Activated CD4-positive, CD25-positive, alpha-beta regulatory T cell treated with anti-CD3 and anti-CD28 coated beads, Interleukin-2, amount 50 U/mL, for 24 hours (primary cell): ENCODE measurements at places on chromosomes 13 and 19.
A peak's percentile ranks its signal among the peaks of the same experiment; 100 is the strongest.

DNA sequence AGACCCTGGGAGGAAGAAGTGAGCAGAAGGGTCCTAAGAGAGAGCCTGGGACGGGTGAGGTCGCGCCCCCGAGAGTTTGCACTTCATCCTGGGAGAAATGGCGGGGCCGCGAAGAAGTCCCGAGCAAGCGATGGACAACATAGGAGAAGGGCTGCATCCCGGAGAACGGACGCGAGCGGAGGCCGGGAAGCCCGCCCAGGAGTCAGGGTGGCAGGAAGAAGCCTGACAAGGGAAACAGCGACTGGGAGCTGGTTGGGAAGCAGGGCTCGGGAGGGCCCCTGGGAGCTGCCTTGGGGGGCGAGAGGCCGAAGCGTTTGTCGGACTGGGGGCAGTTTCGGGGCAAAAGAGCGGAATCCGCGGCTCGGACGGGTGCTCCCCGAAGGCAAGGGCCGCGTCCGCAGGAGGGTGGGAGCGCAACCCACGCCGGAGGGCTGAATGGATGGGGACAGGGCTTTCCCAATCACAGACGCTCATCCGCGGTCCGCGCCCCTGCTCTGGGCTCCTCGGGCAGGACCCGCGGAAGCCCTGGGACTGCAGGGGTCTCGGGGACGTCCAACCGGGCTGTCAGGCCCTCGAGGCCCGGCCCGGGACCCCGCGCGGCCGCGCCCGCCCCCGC lies 469 bp downstream of the ABHD17A start:
- ATAC-seq = no peak

- no peak for ATAC-seq
Observed at GRCh38 chr13:59865398-59865797, 298.3 kb downstream of the DIAPH3 start.

DNA sequence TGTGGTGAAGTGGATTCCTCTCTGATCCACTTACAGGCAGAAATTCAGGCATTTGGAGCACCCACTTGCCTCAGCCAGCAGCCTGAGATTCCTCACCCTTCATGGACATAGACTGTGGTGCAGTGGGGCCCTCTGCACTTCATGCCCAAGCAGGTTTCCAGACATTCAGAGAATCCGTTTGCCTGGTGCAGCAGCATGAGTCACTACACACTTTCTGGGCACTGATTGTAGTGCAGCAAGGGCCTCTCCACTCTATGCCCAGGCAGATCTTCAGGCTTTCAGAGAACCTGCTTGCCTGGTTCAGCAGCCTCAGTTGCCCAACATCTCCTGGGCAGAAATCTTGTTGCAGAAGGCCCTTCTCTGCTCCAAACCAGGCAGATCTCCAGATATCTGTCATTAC lies 920.9 kb downstream of the SLITRK5 start:
- ATAC-seq = no peak

DNA sequence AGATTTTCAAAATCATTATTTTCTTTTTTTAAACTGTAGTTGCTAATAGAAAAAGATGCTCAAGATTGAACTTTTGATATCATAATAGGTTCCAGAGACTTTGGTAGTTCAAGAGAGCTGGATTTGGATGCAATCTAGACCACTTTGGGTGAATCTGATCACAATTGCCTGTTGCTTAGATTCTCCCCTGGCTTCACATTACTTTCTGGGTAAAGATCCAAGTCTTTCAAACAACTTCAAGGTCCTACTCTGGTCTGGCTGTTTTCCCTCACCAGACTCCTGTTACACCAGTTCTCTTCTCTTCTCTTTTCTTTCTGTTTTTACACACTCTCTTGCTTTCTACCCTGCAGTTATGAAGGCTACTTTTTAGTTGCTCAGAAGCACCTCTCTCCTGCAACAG lies 7.4 kb upstream of the SPRY2 start:
- no peak for ATAC-seq

DNA sequence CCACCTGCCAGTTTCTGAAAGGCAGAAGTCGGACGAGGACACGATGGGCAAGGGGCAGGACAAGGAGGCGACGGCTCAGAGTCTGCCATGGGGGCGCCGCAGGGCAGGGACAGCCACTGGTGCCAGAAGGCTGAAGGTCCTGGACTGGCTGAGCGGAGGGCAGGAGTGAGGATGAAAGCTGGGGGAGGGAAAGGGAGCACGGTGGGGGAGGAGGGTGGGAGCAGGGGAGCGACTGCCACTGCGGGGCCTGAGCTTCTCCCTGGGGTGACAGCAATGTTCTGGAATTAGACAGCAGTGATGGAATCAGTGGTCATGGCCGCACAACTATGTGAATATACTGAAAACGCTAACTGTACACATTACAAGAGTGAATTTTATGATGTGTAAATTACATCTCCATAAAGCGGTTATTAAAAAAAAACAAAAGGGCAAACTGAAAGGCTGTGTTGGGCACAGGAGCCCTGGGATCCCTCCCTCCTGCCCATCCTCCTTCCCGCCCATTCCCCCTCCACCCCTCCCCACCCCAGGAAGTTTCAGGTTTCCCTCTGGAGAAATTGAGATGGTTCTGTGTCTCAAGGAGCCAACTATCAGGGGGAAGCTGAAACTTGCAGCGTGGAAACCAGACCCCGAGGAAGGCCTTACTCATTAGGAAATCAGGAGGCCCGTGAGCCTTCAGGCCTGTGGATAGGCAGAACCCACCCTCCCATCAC lies 15.9 kb downstream of the MLLT1 start:
- ATAC-seq = no peak

DNA sequence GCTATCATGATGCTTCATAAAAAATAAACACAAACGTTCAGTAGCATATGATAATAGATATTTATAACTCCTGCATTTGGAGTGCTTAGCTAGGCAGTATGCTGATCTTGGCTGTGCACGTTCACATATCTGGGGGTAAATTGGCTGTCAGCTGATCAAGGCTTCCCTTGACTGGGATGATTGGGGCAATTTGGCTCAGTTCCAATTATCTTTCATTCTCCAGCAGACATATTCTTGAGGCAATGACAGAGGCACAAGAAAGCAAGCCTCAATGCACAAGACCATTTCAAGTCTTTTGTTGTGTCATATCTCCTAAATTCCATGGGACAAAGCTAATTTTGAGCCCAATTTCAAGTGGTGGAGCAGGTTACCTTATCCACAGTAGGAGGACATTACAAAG lies 142.0 kb downstream of the DLEU7 start:
- ATAC-seq = no peak

GRCh38 chr13:107057028-107057631 lies 489.2 kb upstream of the ARGLU1 start:
- no peak for ATAC-seq

- ATAC-seq = no peak
Observed at GRCh38 chr13:79490824-79491223, 9.9 kb downstream of the NDFIP2 start.

- no peak for ATAC-seq
Observed at GRCh38 chr13:41842036-41842620, 118.8 kb downstream of the VWA8 start.

GRCh38 chr19:29625186-29625651 lies 19.1 kb downstream of the POP4 start:
- ATAC-seq = no peak

DNA sequence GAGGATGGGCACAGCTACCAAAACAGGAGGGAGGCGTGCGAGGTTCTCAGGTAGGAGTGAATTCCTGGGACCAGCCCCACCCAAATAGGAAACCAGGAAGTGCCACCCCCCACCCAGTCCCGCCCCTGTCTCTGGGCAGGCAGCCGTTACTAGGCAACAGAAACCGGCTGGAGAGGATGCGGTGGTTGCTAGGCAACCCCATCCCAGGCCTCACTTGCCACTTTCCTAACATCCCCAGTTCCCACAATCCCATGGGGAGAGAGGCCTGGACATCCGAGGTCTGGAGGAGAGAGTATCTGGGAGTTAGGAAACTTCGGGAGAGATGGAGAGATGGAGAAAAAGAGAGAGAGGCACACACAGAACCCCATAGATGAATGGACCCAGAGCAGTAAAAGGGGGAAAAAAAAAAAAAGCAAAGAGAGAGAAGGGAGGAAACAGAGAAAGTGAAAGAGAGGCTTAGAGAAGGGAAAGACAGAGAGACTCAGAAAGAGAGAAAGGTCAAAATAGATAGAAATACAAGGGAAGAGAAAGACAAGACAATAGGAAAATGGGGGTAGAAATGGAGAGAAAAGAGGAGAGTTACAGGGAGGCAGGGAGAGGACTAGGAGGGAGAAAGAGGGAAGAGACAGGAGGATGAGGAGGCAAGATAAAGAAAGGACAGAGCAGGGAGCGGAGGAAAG lies 3.8 kb downstream of the GRIK5 start:
- ATAC-seq = no peak

DNA sequence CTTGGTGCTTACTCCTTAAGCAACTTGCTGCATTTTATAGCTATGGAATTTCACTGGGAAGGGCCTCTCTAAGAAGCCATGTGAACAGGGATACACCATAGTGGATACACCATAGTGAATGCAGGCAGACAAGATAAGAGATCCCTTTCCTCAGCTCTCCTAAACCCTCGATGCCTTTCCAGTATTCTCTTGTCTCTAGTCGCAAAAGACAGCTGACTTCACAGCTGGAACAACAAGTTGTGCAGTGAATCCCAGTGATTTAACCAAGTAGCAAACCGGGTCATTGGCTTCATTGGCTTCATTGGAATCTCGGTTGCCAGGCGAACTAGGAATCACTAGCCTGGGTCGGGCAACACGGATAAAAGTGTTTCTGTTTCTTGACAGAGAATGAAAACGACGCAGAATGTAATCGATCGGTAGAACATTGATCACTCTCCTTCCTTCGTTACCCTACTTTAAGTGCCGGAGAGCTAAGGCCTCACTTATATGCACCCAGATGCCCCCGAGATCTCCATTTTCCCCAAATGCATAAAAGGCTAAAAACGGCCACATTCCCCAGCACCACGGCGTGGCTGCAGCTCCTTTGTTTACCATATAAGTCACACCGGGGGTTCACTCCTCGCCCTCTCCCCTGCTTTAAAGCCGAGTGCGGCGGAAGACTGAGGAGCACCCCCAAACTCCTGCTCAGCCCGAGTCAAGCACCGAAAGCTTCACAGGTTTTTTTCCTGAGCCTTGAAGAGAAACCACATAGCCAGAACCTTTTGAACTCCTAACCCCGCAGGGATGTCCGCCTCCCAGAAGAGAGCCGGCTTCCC lies 674 bp downstream of the TRPC4 start:
- no peak for ATAC-seq

DNA sequence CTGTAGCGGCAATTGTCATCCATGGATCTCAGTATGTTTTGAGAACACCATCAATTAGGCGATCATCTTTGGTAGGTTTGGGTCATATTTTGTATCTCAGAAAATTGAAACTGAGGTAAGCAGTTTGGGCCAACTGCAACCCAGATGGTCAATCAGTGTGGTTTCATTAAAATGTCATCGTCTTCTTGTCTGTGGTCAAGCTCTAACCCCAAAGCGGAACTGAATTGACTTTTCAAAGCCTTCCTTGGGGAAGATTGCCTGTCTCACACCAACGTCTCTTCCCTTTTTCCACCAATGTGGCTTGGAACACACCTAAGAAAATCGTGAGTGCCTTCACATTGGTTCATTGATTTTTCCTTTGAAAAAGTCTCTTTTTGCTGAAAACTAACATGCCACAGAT lies 56.3 kb upstream of the UBAC2 start:
- no peak for ATAC-seq

DNA sequence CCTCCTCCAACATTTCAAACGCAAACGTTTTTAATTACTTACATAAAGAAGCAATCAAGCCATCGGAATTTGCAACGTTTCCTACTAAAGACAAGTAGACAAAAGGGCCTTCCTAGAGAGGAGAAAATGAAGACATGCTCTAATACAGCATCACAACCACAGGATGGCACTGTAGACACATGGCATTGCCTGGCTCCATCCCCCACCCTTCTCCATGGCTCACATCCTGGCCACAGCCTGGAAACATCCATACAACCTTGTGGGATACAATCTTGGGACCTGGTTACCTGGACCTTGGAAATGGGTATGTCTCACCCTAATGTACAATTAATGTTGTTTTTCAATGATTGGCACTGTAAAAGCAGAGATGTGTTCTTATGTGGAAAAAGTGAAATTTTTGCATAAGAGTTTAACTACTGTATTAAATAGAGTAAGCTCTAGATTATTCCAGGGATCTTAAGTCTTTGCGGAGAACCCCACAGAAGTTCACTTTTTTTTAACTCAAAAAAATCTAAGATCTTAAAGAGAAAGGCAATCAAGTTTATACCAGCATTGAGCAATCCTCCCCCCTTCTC lies 21.5 kb downstream of the EBPL start:
- peak; percentile 63 for ATAC-seq

DNA sequence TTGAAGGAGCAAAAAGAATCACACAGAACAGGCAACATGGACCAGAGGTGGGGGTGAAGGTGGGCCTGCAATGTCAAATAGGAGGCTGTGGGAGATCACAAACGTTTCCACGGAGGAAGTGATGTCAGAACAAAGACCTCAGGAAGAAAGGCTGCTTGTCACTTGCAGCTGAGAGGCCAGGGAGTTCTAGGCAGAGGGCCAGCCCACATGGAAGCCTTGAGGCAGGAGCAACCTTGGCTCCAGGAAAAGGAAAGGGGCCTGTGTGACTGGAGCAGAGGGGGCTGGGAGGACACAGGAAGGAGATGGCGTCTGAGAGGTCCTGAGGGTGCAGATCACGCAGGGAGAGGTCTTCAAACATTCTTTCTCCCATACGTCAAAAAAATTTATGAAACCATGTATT lies 16.3 kb downstream of the ZNF160 start:
- ATAC-seq = no peak

DNA sequence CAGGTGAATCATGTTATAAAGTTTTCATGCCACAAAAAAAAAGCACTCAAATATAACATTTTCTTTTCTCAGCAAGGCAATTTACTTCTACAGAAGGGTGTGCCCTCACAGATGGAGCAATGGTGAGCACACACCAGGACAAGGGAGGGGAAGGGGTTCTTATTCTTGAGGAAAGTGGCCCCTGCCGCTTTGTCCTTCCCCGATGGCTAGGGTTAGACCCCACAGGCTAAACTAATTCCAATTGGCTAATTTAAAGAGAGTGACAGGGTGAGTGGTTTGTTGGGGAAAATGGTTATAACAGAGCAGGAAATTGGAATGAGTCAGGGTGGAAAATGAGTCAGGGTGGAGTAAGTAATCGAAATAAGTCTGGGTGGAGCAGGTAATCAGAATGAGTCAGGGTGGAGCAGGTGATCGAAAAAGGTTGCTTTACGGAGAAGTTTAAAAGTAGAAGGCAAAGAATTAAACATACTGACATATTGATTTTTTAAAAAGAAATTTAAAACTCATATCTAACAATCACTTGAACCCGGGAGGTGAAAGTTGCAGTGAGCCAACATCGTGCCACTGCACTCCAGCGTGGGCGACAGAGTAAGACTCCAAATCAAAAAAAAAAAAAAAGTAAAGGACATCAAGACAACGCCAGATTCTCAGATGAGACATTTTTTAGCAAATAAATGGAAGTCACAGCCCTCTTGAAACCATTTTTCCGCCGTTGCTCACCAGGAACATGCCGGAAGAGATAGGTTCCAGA lies 813 bp downstream of the ZNF562 start:
- ATAC-seq = peak; percentile 82

GRCh38 chr13:65597839-65598818 lies 1632.0 kb downstream of the PCDH9 start:
- ATAC-seq = no peak

- ATAC-seq = no peak
Observed at GRCh38 chr13:74336546-74336945, 202.3 kb upstream of the KLF12 start.
